GM04504 (cell line): ENCODE measurements at places on chromosomes 12 and 14.

GRCh38 chr14:97025722-97026121, 228.5 kb downstream of the VRK1 start:
- no peak for DNase-seq

DNA sequence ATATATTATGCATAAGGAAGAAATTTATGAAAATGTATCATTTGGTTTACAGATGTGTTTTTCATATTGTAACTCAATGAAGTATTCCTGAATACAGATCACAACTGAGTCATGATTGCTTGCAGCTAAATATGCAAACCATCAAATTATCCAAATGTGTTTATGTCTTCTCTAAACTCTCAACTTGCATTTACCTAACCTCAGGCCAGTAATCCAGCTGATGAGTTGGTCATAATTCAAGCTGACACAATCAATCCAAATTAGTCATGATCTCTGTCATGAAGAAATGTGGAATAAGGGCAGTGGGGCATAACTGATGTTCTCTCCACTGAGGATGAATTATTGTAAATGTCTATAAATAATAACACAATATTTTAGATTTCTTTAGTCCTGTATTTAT, 104.8 kb upstream of the CNTN1 start:
- DNase-seq: no peak

GRCh38 chr14:95138876-95139275, 18.5 kb downstream of the DICER1 start:
- no peak for DNase-seq

GRCh38 chr14:92914087-92914656, 8.8 kb upstream of the CHGA start:
- peak; percentile 3 for DNase-seq

- peak; percentile 74 for DNase-seq
These were observed 9.4 kb downstream of the ANKRD9 start for GRCh38 chr14:102500158-102500662.

DNA sequence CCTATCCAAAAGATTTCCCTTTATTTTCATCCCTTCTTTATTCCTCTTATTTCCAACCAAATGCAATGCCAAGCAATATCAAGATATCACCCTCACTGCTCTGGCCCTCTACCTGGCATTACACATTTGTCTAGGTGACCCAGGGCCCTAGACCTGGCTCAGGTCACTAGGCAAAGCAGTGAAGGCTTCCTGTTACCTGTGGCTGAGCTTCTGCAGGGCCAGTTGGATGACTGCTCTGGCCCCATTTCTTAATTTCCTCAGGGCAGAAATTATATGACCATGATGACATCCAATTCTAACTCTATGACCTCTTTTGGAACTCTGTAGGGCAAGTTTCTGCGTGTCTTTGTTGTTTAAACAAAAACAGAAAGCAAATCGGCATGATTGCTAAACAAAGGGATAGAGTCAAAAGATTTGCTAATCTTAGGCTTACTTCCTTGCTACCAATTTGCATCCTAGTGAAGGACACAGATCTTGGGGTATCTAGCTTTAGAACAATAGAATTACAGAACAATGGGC, 7.4 kb upstream of the CCDC198 start:
- DNase-seq: no peak

GRCh38 chr12:90061809-90062208, 353.2 kb upstream of the ATP2B1 start:
- DNase-seq: no peak

GRCh38 chr12:27014859-27015729, 910 bp upstream of the TM7SF3 start:
- no peak for DNase-seq

- no peak for DNase-seq
These were observed 77.1 kb upstream of the PLXNC1 start for GRCh38 chr12:94071258-94071657.

GRCh38 chr12:124603100-124603541, 35.7 kb upstream of the NCOR2 start:
- no peak for DNase-seq

DNA sequence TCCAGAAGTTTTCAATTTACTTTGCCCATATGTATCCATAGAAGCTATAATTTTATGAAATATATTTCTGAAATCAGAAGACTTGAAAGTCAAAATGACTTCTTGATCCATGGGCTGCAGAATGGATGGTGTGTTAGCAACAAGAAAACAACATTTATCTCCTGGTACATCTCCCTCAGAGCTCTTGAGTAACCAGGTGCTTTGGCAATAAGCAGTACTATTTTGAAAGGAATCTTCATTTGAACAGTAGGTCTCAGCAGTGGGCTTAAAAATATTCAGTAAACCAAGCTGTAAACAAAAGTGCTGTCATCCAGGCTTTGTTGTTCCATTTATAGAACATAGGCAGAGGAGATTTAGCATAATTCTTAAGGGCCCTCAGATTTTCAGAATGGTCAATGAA, 100.4 kb downstream of the SLC38A1 start:
- DNase-seq: no peak

GRCh38 chr14:88848571-88848970, 24.1 kb downstream of the TTC8 start:
- DNase-seq: no peak

GRCh38 chr14:95330591-95331370, 11.1 kb upstream of the CLMN start:
- no peak for DNase-seq

DNA sequence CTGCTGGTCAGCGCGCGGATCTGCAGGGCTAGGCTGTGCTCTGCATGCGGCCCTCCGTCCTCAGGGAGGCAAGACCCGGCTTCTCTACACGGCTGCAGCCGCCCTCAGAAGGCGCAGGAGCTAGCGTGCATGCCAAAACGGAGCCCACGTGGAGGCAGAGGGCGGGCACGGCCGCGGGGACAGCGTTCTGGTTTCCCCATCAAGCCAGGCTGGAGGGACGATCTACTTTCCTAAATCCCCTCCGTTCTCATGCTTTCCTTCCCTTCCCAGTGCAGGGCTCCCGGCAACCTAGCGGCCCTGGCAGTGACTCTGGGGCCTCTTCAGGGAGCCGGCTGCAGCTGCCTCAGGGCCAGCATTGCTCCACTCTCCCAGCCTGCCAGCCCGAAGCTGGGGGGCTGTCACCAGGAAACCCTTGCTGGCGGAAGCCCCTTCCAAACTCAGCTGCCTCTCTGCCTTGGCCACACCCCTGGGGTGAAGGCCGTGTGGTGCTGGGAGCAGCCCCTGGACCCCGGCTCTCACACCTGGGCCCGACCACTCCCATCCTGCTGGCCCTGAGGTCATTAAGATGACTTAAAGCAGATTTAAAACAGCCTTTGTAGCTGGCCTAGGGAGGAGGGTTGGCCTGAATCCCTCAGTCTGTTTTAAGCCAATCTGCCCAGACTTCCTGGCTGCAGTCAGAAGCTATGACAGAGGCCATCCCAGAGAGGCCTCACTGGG, 9.2 kb upstream of the GOLGA3 start:
- DNase-seq: no peak

GRCh38 chr14:58428118-58428683, 682 bp downstream of the KIAA0586 start:
- DNase-seq: no peak

GRCh38 chr12:26276709-26277108, 81.3 kb downstream of the SSPN start:
- DNase-seq: no peak

GRCh38 chr14:101489092-101489760, 72.1 kb upstream of the DIO3 start:
- DNase-seq: no peak

GRCh38 chr12:111024205-111024801, 103.9 kb upstream of the MYL2 start:
- DNase-seq: peak; percentile 1

DNA sequence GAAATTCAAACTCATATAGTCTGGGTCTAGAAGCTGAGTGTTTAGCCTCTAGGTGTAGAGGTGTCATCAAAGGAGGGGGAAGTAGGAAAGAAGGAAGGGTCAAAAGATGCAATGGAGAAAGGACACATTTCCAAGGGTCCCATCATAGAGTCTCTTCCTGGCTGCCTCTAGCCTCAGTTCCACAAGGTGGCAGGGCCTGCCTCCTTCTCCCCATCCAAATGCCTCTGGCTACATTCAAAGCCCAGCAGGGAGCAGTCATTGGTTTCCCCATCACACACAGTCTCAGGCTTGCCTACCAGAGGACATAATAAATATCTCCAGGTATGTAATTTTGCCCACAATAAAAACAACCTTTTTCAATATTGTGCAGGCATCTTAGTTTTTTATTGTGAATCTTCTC, 2.1 kb upstream of the CCT2 start:
- DNase-seq: no peak

DNA sequence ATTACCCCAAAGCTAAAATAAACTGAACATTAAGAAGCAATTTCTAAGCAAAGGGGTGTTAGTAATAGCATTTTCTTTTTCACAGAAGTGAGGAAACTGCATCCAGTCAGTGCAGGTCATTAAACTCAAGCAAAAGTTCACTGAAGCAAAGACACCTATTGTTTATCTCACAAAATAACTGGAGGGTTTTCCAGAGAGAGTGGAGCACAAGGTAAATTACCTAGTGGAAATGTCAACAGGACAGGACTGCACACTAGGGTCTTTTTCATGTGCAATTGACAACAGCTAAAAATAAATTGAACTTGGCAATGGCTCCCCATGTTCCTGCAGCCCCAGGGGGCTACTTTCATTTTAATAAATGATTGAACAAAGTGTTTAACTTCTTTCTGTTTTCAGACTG, 742.0 kb downstream of the GALC start:
- DNase-seq: no peak

- DNase-seq: no peak
These were observed 258.7 kb upstream of the BTG1 start for GRCh38 chr12:92404259-92404894.

GRCh38 chr12:115710104-115710564, 567.4 kb downstream of the MED13L start:
- peak; percentile 68 for DNase-seq

DNA sequence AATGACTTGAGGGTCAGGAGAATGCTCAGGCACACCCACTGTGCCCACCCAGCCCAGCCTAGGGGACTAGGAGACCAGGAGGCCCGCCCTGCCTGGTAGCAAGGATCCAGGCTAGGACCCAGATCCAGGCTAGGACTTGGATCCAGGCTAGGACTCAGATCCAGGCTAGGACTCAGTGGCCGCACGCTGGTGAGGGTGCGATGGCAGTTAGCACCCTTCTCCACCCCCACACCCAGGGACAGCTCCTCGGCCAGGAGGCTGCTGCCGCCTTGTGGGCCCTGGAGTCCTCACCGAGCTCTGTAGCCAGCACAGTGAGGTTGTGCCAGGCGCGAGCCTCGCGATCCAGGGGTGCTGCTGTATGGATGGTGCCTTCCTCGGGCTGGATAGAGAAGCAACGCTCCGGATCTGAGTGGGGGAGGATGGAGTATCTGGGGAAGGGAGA, 5.1 kb downstream of the CDH24 start:
- no peak for DNase-seq

DNA sequence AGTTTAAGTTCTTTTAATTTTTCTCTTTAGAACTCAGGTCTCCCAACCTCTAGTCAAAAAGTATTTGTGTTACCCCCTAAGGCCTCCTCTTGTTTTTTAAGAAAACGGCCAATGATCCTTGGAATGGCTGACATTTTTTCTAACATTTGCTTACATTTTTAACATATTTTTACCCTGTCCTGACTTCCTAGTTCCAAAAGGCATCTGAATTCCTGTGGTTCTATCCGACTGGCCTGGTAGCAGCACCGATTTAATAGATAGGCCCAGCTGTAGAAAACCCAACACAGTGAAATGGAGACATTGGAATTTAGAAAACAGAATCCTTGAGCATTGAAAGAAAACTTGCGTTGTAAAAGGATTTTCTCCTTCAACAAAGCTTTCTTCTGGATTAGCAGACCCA, 134.7 kb upstream of the GSC start:
- DNase-seq: peak; percentile 12

- DNase-seq: no peak
These were observed 45.7 kb downstream of the TRAFD1 start for GRCh38 chr12:112170971-112171596.

DNA sequence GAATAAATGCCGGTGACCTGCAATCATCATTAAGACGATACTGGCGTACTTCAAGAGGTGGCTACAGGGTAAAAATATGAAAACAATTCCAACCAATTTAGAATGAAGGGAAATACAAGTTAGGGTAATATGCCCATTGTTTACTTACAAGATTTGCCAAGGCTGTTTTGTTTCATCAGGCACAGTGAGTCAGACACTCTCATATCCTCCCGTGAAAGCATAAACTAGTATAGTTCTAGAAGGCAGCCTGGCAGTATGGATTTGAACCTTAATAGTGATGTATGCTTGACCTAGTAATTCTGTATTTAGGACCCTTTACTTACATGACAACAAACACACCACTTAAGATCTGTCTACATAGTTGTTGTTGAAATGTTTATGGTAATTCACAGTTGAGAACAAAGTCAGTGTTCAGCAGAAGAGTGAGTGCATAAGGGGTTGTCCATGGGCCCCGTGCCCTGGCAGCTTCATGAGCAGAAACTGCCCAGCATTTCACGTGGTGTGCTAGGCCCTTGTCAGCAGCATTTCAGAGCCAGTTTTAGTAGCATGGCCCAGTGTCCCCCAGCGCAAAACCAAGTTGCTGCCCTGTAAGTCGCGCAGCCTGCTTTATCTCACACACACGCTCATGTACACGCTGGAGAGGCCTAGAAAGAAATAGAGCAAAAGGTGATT, 80.8 kb downstream of the EP400 start:
- no peak for DNase-seq

DNA sequence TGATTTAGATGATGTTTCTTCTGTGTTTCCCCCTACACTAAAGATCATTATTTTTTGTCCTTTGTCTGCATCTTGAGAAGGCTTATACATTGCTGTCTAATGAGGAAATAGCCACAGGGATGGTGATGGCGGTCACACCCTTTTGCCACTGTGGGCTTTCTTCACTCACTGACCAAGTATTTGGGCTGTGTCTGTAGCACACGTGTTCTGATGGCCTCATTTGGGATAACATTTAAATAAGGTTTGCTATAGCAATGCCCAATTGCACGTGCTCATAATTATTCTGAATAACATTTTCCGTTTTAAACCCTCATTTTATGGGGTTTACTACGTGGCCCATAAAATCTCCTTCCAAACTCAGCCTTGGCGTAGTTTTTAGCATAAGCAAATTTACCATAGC, 230.3 kb upstream of the PRICKLE1 start:
- DNase-seq: no peak
